ENCODE measurements at places on chromosomes 7 and 10.

GRCh38 chr7:509426-510130 is 10.1 kb downstream of the PDGFA start:
- DNase-seq = no peak

DNA sequence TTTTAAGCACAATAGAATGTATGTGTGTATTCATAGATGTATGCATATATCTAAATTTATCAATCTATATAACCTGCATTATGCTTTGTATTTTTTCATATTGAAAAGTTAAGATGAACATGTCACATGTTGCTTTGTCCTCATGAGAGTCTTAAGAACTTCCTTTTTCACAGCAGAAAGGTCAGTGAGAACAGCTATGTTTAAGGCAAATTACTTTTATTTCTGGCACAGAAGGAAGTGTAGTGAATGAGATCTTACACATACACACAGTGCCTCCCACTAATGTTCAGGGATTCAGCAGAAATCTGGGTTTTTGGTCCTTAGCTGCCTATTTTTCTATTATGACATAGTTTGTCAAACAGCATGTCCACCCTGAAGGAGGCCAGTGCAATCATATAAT is 134.8 kb downstream of the TMEM26 start:
- no peak for DNase-seq

GRCh38 chr7:2431260-2431867 is 28.0 kb downstream of the CHST12 start:
- DNase-seq = no peak

DNA sequence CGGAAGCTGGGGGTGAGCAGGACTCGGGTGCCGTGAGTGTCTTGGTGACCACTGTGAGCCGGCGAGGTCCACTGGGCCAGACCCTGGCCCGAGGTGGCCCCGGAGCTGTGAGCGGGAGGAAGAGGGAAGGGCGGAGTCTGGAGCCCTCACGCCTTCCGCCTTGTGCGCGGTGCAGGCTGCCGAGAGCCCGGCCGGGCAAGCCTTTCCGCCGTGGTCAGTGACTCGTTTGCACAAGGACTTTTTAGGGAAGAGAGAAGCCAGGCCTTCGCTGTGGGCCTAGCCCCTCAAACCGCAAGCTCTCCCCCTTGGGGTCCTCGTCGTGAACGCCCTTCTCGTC is 40.9 kb upstream of the ZNF32 start:
- DNase-seq = no peak

DNA sequence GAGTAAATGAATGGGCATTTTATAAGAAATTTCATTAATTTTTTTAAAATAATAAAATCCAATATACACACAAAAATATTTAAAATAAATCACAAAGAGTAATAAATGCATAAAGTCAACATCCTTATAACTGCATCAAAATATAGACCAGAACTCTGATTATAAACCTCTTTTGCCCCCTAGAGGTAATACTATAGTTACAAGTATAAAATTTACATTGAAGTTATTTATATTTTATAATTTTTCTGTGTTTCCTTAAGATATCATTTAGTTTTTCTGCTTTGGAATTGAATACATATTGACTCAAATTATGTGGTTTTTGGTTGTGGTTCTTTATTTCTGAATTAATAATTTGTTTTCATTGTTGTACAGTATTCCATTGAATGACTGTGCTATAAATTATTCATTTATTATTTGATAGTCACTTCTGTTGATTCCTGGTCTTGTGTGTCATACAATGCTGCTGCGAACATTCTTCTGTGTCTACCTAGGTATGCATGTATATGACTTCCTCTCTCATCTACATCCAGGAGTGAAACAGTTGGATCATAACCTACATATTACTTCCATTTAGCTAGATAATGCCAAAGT is 673.6 kb downstream of the IPMK start:
- DNase-seq = no peak

DNA sequence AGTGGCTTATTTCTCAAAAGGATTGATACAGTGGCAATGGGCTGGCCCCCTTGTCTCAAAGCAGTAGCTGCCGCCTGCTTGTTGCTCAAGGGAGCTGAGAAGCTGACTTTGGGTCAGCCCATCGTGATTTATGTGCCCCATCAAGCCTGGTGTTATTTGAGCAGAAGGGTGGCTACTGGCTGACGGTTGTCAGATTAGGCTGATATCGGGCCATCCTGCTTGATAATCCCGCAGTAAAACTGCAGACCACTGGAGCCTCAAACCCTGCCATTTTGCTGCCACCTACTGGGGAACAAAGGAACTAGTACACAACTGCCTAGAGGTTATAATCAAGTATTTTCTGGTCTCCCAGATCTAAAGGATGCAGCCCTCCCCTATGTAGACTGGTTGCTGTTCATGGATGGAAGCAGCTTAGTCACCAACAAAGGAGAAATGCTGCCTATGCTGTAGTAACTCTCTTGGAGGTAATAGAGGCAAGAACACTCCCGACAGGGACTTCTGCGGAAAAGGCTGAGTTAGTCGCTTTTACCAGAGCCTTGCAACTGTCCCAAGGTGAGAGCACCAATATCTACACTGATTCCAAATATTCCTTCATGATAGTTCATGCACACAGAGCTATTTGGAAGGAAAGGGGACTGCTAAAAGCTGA is 65.9 kb upstream of the ZNF92 start:
- DNase-seq = peak; percentile 76

GRCh38 chr7:30646154-30646553 is 36.1 kb downstream of the CRHR2 start:
- DNase-seq = no peak

- DNase-seq = no peak
Observed at GRCh38 chr10:110141871-110142635, 65.4 kb upstream of the MXI1 start.

GRCh38 chr7:98283887-98284222 is 2.4 kb downstream of the BRI3 start:
- DNase-seq = no peak

DNA sequence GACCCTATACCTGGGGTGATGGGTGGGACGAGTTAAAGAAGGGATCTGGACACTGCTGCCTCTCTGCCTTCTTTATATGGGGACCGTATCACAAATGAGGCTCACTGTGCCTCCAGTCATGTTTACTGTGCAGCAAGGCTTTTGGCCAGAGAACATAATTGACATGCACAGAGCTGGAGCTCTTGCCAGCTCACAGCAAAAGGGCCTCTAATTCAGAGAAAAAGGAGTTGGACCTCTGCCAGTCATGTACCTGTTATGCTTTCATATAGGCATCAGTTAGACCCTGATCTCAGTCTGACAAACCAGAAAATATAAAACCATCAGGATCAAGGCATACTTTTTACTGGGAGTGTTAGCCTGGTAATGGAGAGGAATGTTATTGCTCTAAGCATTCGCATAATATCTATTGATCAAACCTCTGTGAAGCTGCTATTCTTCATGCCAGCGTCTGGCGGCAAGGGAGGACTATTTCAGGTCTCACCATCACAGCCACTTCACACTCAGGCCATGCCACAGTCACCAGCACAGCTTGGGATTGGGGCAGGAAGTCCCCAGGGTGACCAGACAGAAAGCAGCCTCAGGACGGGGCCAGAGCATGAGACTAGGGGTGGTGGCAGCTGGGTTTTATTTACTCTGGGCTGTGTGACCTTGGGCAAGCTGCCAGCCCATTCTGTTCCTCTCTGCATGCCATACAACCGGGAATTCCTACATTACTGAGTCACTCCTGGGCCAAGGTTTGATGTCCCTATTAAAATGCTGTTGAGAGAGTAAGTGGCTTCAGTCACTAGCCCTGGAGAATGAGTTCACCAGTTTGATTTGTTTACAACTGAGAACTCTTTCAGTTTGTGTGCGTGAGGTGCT is 90.1 kb downstream of the NPSR1 start:
- peak; percentile 93 for DNase-seq

- no peak for DNase-seq
Observed at GRCh38 chr10:112390125-112390703, 16.3 kb downstream of the ACSL5 start.

GRCh38 chr7:79287981-79288380 is 165.5 kb downstream of the MAGI2 start:
- no peak for DNase-seq

- DNase-seq = no peak
Observed at GRCh38 chr7:3461923-3462322, 160.9 kb downstream of the SDK1 start.

- no peak for DNase-seq
Observed at GRCh38 chr10:54904833-54905232, 103.8 kb upstream of the PCDH15 start.

- no peak for DNase-seq
Observed at GRCh38 chr7:103799298-103799697, 190.2 kb downstream of the RELN start.

- DNase-seq = no peak
Observed at GRCh38 chr10:122646511-122647382, 52.9 kb downstream of the C10orf120 start.

- no peak for DNase-seq
Observed at GRCh38 chr7:20796500-20796899, 9.8 kb upstream of the SP8 start.

GRCh38 chr7:149478754-149479153 is 17.9 kb upstream of the ZNF777 start:
- DNase-seq = no peak

- no peak for DNase-seq
Observed at GRCh38 chr7:85525676-85526075, 338.8 kb upstream of the SEMA3D start.

DNA sequence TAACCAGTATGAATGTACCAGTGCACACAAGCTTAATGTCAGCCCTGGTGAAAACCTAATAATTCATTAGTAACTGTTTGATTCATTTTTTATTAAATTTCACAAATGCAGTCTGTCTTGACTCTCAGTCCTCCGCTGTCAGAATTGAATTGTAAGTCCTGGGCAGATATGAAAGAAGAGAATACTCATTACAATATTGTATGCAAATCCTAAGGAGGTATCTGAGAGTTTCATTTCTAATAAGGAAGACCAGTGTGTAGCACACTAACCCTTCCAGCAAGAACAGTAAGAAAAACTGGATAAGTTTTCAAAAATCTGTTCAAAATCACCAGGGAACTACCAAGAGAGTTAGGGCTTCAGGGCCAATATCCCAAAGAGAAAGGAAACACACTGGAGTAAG is 652.1 kb downstream of the SUGCT start:
- DNase-seq = no peak

DNA sequence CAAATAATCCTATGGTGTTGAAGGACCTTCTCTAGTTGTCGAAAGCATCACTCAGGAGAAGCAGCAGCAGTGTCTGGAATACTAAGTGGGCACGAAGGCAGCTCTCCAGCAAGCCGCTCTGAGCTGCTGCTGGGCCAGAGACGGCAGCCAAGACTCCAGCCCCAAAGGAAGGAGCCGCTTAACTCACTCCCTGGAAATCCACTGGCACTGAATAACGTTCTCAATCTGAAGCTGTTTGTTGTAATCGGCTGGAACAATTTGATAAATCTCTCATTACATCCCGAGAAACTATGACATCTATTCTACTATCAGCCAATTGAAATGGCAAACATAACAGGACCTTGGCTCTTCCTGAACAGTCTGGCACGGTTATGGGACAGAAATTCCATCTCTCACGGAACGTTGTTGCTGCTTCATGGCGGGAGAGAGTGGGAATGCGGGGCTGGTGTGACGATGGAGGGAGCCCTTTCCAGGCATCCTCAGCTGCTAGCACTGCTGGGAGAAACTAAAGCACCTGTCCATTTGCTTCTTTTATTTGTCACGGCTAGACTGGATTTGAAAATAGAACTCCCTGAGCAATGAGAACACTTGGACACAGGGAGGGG is 331.5 kb upstream of the RNF32 start:
- DNase-seq = no peak

- no peak for DNase-seq
Observed at GRCh38 chr7:48304641-48305040, 133.4 kb downstream of the ABCA13 start.

- no peak for DNase-seq
Observed at GRCh38 chr7:128894101-128894440, 16.4 kb downstream of the KCP start.

GRCh38 chr10:98582363-98582762 is 135.6 kb upstream of the HPS1 start:
- DNase-seq = no peak

GRCh38 chr7:129146237-129146979 is 1.9 kb downstream of the TSPAN33 start:
- DNase-seq = no peak

DNA sequence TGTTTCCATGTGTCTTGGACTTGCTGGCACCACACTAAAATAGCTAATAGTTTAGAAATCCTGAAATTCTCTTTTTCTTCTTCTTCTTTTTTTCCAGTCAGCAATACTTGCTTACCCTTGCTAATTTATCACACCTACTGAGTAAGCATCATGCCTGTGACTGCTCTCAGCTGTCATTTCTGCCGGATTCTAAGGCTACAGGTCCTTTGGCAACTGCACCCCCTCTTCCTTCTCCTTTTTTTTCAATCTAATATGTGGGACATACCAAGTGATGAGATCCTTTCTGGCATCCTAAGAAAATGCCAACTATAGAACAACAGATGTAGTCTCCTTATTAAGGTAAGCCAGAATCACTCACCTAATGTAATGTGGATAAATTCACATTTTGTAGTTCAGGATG is 444.7 kb downstream of the MAGI2 start:
- no peak for DNase-seq

GRCh38 chr7:105228555-105228954 is 160.2 kb downstream of the SRPK2 start:
- no peak for DNase-seq

DNA sequence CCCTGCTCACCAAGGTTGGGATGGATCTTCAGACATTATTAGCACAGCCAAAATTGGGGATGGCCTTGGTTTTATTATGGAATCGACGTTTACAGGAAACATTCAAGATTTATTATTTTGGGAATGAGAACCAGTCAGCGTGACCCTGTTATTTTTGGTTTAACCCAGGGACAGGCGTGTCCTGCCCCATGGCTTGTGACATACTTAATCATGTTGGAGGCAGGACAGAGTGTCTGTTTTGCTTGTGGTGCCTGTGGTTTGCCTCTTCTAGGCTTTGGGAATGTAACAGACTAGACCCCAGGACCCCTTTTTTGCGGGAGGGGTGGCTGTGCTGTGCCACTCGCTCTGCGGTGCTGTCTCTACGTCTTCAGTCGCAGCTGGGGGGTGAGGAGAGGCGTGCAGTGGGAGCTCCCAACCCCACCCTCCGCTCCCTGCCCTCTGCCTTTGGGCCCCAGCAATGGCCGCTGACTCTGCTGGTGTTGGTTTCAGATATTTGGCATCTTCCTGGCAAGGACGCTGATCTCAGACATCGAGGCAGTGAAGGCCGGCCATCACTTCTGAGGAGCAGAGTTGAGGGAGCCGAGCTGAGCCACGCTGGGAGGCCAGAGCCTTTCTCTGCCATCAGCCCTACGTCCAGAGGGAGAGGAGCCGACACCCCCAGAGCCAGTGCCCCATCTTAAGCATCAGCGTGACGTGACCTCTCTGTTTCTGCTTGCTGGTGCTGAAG is 20.1 kb upstream of the SH2D4B start:
- DNase-seq = no peak

- DNase-seq = no peak
Observed at GRCh38 chr10:133476641-133476990, 22.9 kb downstream of the SCART1 start.

DNA sequence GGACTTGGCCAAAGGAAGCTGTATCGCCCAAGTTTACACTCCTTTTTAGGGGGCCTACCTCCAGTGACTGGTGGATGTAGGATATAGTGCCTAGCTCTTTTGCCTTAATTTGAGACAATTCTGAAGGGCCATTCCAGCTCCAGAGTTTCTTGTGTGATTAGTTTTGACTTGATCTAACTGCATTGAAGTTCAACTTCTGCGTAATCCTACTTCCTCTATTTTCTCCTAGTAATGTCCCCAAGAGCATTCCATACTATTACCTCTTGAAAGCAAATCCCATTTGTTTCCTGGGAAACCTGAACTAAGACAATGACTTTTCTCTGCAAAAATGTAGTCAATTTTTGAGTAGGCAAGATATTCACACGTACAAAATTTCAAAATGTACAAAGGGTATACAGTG is 4.7 kb upstream of the H2AZ2 start:
- no peak for DNase-seq
